ENCODE measurements at places on chromosomes 16 and 17. TPM values are rescaled to one million over a fixed set of nuclear protein-coding genes. Genes with fewer than 3 reads are reported as not detected.

Gene TEX19
- total RNA-seq = not detected

Gene CCL8
- total RNA-seq = 0.84 TPM

Gene CDH16
- 0.57 TPM for total RNA-seq

Gene CACNG1
- not detected for total RNA-seq

Gene ATP2A3
- total RNA-seq = 16.6 TPM

Gene CCL1
- total RNA-seq = not detected

Gene EFNB3
- total RNA-seq = 0.70 TPM

Gene C16orf54
- 1.1 TPM for total RNA-seq

Gene NEUROD2
- total RNA-seq = not detected

Gene BCAR1
- total RNA-seq = 67.9 TPM

Gene RAB37
- 1.3 TPM for total RNA-seq

Gene GLTPD2
- not detected for total RNA-seq

Gene TP53TG3D
- 0.77 TPM for total RNA-seq

Gene CFAP52
- total RNA-seq = not detected

Gene TP53TG3
- total RNA-seq = not detected

Gene AANAT
- not detected for total RNA-seq

Gene DPEP3
- total RNA-seq = not detected

Gene CD19
- 0.12 TPM for total RNA-seq

Gene CTRL
- not detected for total RNA-seq

Gene SLC22A31
- total RNA-seq = not detected

All from right cardiac atrium (tissue), 5 donors.